Uterus (tissue), 4 donors: ENCODE measurements at places on chromosomes 12 and 14.

DNA sequence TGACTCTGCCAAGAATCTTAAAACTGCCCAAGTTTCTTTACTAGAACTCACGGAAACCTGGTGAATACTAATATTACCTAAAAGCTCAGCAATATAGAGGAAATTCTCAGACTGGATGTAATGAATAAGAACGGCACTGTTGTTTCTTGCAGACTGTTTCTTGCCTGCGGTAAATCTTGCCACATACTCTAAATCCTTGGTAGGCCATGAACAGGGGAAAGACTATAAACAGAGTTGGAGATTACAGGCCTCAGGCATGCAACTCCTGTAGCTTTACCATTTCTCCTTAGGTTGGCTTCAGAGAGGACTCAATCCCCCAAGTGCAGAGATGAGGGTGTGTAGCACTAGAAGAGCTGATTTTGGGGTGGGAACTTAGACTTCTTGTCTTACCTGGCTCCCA is 1.1 kb downstream of the ALDH6A1 start:
- no peak for DNase-seq

- DNase-seq, result no peak
Measured at GRCh38 chr12:82517027-82517426, 158.7 kb downstream of the METTL25 start.

DNA sequence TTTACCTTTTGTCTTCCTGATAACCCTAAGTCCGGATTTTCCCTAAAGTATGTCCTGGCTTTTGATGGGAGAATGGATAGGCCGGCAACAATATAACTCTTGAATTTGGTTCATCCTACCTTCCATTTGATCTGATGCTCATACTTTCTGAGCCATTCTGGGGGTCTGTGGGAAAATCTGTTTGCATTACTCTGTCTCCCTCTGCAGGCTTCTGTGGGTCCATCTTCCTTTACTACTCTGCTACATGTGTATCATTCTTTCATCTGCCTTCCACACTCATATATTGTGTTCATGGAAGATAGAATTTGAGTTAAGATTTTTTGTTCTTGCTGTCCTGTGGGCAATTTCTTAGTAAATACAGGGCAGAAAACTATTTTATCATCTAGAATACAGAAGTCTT is 101.5 kb downstream of the NAV3 start:
- DNase-seq, result no peak

GRCh38 chr14:77590845-77591485 is 25.5 kb downstream of the SPTLC2 start:
- no peak for DNase-seq

- no peak for DNase-seq
Measured at GRCh38 chr12:23795494-23795893, 154.0 kb downstream of the SOX5 start.

- no peak for DNase-seq
Measured at GRCh38 chr14:59394268-59394667, 70.9 kb downstream of the GPR135 start.

GRCh38 chr12:60872850-60873713 is 1277.3 kb downstream of the SLC16A7 start:
- DNase-seq, result no peak

DNA sequence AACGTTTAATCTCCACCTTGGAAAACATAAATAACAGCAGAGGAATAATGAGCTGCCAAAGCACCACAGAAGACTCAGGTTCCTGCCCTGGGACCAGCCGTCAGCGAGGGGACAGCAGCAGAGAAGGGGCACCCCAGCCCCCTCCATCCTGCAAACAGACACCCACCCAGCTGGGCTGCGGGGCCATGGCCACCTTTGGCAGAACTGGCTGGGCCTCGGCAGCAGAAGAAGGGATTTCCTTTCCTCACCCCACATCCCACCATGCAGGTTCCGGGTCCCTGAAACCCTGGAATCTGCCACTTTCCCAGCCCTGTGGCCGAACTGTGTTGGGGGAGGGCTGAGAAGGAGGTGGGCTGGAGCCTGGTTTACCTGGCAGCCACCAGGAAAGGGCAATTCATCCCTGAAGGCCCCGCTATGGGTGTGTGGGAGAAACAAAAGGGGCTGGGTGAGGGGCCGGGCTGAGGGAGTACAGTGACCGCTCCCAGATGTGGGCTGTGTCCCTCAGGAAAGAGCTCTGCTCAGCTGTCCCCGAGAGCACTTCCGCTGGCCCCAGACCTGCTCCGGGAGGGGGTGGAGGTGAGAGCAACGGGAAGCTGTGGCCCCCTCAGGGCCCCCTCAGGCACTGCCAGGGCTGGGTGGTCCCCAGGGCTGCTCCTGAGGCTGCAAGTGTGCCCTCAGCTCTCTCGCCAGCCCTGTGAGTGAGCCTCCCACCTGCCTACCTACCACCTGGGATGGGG is 3.8 kb downstream of the PGF start:
- DNase-seq, result no peak
